SK-MEL-5 (cell line): ENCODE measurements at places on chromosomes 1 and 21. TPM values are rescaled to one million over a fixed set of nuclear protein-coding genes. Genes with fewer than 3 reads are reported as not detected.

Gene ADGRL2
- 0.11 and 0.43 TPM in 2 replicates for total RNA-seq

Gene UMODL1
- not detected in 2 replicates for total RNA-seq

Gene ADAM30
- not detected in 2 replicates for total RNA-seq

Gene PCSK9
- 0.11 and 0.26 TPM in 2 replicates for total RNA-seq

Gene CCDC185
- not detected in 2 replicates for total RNA-seq

Gene ICOSLG
- total RNA-seq: 0.05 and 0.29 TPM in 2 replicates

Gene BRDT
- not detected in 2 replicates for total RNA-seq

Gene HMGCS2
- total RNA-seq: not detected in 2 replicates

Gene PLXNA2
- total RNA-seq: 0.34 and 0.53 TPM in 2 replicates

Gene CFAP74
- not detected in 2 replicates for total RNA-seq

Gene KRTAP21-2
- total RNA-seq: not detected in 2 replicates

Gene GJB3
- total RNA-seq: not detected in 2 replicates
